ENCODE measurements at places on chromosomes 4 and X.

DNA sequence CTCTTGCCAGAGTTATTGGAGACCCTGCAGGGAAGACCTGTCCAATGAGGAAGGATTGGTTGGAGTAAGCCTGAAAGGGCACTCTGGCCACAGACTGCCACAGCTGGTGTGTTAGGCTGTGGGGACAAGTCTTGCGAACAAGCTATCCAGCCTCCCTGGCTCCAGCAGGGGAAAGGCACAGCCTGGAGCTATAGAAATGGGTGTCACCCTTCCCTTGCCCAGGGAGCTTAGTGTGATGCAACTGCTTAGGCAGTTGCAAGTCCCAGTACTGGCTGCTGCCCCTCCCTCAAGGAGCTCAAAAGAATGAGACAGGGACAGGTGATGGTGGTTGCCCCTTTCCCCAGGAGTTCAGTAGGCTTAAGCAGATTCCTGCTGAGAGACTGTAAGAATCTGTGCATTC, 165.7 kb upstream of the CT83 start:
- DNase-seq = no peak

GRCh38 chrX:151393514-151393913, 3.5 kb upstream of the VMA21 start:
- no peak for DNase-seq

GRCh38 chr4:48604041-48604440, 114.0 kb downstream of the ZAR1 start:
- no peak for DNase-seq

DNA sequence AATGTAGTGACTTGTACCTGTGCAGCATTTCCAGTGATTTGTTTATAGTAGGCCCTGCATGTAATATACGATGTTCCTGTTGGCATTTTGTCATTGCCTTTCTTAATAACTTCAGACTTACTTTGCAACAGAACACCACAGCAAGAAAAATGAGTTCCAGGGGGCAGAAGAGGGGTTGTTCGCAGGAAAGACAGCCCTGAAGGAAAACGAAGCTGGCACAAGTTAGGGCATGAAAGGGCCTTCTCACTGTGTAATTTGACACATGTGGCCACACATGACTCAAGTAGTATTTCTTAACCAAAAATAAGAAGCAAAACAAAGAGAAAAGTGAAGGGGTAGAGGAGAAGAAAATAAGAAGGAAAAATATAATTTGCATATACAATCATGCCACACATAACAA, 265.8 kb upstream of the SMIM31 start:
- no peak for DNase-seq

DNA sequence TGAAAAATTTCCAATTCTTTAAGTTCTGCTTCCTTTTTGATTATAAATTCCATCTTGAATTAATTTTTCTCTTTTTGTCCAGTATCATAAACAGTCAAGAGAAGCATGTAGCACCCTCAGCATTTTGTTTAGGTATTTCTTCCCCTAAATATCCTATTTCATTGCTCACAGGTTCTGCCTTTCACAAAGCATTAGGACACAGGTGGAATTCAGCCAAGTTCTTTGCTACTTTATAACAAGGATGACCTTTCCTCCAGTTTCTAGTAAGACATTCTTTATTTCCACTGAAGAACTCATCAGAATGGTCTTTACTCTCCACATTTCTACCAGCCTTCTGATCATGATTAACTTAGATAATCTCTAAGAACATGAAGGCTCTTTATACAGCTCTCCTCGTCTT, 7.4 kb downstream of the SLC9B1 start:
- DNase-seq = no peak

DNA sequence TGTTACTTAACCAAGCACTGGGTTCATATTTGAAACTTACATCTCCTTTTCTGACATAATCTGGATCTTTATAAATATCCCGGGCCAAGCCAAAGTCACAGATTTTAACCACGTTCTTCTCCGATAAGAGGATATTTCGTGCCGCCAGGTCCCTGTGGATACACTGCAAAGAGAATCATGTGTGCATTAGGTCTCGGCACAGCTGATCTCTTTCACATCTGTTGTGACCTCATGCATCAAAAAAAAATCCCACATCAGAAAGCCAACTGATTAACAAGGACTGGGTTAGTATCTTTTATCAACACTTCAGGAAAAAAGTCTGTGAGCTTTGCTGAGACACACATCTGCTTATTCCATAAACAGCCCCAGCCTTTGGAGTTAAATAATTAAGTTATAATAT, 35.5 kb downstream of the KDR start:
- DNase-seq = no peak

DNA sequence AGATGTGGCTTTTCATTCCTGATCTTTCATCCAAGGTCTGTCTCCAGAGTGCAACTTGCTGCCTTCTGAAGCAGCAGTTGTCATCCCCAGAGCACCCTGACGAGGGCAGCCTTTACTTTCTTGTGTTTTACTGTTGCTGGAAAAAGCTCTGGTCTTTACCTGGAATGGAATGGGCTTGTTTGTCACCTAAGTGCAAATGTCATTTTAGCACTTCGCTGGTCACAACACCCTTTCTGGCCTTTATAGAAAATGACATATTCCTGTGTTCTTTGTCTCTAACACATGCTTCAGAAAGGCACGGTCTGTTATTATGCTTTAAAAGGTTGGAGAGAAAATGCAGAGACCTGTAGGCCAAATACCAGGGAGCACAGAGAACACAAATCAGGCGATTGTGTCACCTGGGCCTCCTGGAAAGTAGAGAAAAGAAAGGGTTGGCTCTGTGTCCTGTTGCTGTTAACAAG, 332.7 kb upstream of the IGFBP7 start:
- DNase-seq = no peak
